T-helper 17 cell (primary cell): ENCODE measurements at places on chromosomes 16 and 17. TPM values are rescaled to one million over a fixed set of nuclear protein-coding genes. Genes with fewer than 3 reads are reported as not detected.

DNA sequence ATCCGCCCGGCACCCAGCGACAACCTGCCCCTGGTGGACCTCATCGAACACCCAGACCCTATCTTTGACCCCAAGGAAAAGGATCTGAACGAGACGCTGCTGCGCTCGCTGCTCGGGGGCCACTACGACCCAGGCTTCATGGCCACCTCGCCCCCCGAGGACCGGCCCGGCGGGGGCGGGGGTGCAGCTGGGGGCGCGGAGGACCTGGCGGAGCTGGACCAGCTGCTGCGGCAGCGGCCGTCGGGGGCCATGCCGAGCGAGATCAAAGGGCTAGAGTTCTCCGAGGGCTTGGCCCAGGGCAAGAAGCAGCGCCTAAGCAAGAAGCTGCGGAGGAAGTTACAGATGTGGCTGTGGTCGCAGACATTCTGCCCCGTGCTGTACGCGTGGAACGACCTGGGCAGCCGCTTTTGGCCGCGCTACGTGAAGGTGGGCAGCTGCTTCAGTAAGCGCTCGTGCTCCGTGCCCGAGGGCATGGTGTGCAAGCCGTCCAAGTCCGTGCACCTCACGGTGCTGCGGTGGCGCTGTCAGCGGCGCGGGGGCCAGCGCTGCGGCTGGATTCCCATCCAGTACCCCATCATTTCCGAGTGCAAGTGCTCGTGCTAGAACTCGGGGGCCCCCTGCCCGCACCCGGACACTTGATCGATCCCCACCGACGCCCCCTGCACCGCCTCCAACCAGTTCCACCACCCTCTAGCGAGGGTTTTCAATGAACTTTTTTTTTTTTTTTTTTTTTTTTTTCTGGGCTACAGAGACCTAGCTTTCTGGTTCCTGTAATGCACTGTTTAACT lies 1.0 kb downstream of the NOG start:
- H3K4me3 ChIP-seq: peak overlapping the region; percentile 75
- H3K27me3 ChIP-seq: peaks cover 62% of the 10 kb centered on the region
- no peak for DNase-seq
- no peak overlapping the region for H3K27ac ChIP-seq
- peaks cover 15% of the 10 kb centered on the region for H3K4me1 ChIP-seq

DNA sequence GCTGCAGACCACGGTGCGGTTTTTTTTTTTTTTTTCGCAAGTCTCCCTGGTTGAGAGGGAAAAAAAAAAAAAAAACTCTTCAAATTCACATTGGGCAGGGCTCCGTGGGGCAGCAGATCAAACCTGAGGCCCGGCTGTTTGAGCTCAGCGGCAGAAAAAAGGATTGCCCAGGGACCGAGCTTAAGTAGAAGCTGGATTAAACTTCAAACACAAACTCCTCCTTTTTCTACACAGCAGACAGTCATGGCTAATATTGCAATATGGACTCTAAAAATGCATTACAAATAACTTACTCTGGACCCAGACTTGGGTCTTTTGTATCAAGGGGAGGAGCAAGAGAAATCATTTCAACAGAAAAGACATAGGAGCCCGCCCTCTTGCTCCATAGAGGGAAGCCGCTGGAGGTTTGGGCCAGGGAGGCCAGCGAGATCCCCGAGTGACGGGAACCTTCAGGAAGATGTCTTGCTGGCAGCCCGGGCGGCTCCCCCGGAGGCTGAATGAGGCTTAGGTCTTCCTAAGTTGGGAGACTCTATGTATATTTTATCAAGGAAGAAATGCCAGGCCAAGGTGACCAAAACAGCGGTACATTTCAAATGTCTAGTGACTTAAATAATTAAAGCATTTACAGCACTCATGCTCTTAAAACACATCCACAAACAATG lies 167.7 kb downstream of the ZNF423 start:
- no peak for DNase-seq
- no peaks in the 10 kb centered on the region for H3K4me1 ChIP-seq
- H3K36me3 ChIP-seq: no peaks in the 10 kb centered on the region
- no peak overlapping the region for H3K4me3 ChIP-seq
- H3K27me3 ChIP-seq: peaks cover 58% of the 10 kb centered on the region

GRCh38 chr17:49925921-49926320 lies 43.1 kb upstream of the DLX4 start:
- no peak overlapping the region for H3K27ac ChIP-seq
- no peak overlapping the region for H3K4me3 ChIP-seq
- DNase-seq: no peak
- H3K4me1 ChIP-seq: no peaks in the 10 kb centered on the region
- H3K36me3 ChIP-seq: no peaks in the 10 kb centered on the region

DNA sequence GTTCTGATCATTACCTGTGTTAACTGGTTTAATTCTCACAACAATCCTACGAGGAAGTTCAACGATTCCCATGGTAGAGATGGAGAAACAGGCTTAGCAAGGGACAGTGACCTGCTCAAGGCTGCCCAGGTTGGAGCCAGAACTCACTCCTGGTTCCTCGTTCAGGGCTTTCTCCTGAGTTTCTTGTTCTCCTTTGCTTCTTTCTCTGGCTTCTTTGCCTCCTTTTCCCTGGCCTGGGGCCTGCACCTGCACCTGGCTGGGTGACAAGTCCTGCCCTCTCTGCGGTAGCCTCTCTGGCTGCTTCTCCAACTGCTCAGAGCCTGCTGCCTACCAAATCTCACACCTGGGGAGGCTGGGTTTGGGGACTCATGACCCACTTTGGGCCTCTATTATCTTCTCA lies 2.8 kb downstream of the CCL22 start:
- no peak overlapping the region for H3K27ac ChIP-seq
- no peak overlapping the region for H3K4me3 ChIP-seq
- peaks cover 3% of the 10 kb centered on the region for H3K36me3 ChIP-seq
- DNase-seq: no peak
- H3K4me1 ChIP-seq: no peaks in the 10 kb centered on the region
- peaks cover 27% of the 10 kb centered on the region for H3K27me3 ChIP-seq

DNA sequence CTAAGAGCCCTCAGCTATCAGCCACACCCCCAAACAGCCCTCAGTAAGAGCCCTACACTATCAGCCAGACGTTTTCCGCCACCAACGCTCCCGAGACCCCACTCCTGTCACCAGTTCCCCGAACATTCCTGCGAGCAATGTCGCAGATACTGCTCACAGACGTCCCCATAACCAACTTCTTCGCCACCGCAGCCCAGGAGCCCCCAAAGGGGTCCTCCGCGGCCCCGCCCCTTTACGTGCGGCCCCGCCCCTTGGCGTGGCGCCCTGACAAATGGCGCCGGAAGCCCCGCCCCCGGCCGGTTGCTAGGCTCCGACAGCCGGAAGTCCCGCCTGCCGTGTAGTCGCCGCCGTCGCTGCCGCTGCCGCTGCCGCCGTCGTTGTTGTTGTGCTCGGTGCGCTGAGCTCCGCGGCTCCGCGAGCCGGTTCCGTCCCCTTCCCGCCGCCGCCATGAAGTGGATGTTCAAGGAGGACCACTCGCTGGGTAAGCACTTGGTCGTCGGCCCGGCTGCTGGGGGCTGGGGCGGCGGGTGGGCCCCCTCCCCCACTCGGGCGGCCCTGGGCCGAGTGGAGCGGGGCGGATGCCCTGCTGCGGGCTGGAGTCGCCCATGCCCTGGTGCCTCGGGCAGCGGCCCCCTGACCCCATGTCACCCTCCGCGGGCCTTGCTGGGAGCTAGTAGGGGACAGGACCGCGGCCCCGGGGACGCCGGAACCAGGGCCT lies at the start of gene GABARAPL2:
TSS of gene GABARAPL2 (plus strand) at position 340 of the 718 bp plus-strand sequence. CDS start at position 448, 108 bp downstream.
- H3K27me3 ChIP-seq: peaks cover 21% of the 10 kb centered on the region
- H3K36me3 ChIP-seq: peaks cover 2% of the 10 kb centered on the region
- H3K4me1 ChIP-seq: peaks cover 25% of the 10 kb centered on the region
- peak within 1 kb of the TSS; percentile 98 for H3K4me3 ChIP-seq
- H3K27ac ChIP-seq: peak within 1 kb of the TSS; percentile 98
- DNase-seq: peak; percentile 89

GRCh38 chr16:22010902-22011301 lies 3.0 kb downstream of the MOSMO start:
- H3K4me3 ChIP-seq: no peak overlapping the region
- peaks cover 34% of the 10 kb centered on the region for H3K4me1 ChIP-seq
- no peaks in the 10 kb centered on the region for H3K27me3 ChIP-seq
- no peak for DNase-seq

GRCh38 chr16:86662195-86662594 lies 83.8 kb downstream of the FOXL1 start:
- peaks cover 7% of the 10 kb centered on the region for H3K4me1 ChIP-seq
- H3K27me3 ChIP-seq: peaks cover 20% of the 10 kb centered on the region
- no peak overlapping the region for H3K4me3 ChIP-seq

DNA sequence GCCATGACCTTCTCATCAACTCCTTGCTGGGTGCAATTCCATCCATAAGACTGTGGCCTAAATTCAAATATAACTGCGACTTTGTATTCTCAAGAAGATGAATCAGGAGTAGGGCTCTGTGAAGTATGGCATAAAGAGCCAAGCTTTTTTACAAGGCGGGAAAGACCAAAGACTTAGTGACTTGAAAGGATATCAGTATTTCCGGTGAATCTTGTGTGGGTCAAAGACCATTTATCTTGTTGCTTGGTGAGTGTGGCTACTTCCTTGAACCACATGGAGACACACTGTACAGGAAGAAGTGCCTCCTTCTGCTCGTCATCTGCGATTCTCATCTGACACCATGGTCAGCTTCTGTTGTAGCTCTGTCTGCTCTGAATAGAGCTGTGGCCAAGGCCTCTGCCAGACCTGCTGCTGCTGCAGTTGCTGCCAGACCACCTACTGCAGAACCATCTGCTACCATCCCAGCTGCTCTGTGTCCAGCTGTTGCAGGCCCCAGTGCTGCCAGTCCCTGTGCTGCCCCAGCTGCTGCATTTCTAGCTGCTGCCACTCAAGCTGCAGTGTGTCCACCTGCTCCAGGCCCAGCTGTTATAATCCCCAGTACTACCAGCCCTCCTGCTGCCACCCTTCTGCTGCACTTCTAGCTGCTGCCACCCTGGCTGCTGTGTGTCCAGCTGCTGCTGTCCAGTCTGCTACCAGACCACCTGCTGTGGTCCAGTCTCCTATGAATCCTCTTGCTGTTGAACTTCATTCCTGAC lies 6.1 kb upstream of the KRTAP2-4 start:
- no peak for DNase-seq
- no peak overlapping the region for H3K27ac ChIP-seq
- peaks cover 18% of the 10 kb centered on the region for H3K27me3 ChIP-seq
- H3K4me1 ChIP-seq: peaks cover 3% of the 10 kb centered on the region
- peaks cover 2% of the 10 kb centered on the region for H3K36me3 ChIP-seq

DNA sequence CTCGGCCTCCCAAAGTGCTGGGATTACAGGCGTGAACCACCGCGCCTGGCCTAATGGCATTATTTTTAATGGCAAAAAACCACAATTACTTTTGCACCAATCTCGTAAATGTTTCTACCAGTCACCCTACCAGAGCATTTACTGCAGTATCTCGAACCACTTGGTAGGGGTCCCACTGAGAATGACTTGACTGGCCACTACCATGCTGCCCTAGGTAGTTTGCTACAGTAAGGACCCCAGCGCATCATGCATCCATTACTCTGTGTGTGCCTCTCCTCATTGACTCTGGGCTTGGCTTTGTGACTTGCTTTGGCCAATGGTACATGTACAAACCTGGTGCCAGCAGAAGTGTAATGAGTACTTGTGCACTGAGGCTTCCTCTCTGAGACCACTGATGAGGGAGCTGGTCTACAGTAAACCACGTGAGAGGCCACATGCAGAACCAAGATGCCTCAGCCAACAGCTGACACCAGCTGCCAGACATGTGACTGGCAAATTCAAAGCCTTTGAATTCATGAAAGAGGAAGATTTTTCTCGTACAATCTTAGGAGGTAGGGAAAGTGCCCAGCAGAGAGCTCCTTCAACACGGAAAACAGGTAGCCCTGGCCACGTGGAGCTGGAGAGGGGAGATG lies 421.7 kb upstream of the C16orf82 start:
- H3K36me3 ChIP-seq: no peaks in the 10 kb centered on the region
- no peak for DNase-seq
- H3K4me1 ChIP-seq: peaks cover 4% of the 10 kb centered on the region
- no peak overlapping the region for H3K4me3 ChIP-seq

GRCh38 chr17:77507111-77507885 lies 366.5 kb downstream of the SEC14L1 start:
- no peak overlapping the region for H3K4me3 ChIP-seq
- H3K27ac ChIP-seq: no peak overlapping the region
- no peaks in the 10 kb centered on the region for H3K27me3 ChIP-seq

GRCh38 chr17:55757659-55758058 lies 6.8 kb downstream of the PCTP start:
- H3K4me3 ChIP-seq: no peak overlapping the region
- no peaks in the 10 kb centered on the region for H3K27me3 ChIP-seq
- DNase-seq: no peak
- H3K36me3 ChIP-seq: no peaks in the 10 kb centered on the region
- H3K27ac ChIP-seq: no peak overlapping the region

IRX3 gene
- 0.47 TPM for total RNA-seq

MYL11 gene
- 1.8 TPM for total RNA-seq
